ENCODE measurements at places on chromosomes 4 and X.

DNA sequence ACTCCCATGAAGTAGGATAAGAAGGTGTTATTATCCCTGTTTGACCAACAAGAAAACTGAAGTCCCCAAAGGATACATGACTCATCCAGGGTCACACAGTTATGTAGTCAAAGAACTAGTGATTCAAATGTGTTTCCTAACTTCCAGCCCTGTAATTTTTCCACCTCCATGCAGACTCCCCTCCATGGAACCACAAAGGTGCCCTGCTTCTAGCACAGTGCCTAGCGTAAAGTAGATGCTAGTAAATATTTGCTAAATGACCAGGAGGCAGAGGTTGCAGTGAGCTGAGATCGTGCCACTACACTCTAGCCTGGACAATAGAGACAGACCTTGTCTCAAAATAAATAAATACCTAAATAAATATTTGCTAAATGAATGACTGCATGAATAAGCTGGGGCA is 55.8 kb downstream of the FRMPD3 start:
- DNase-seq: no peak

GRCh38 chrX:46184749-46185148 is 360.5 kb downstream of the ZNF674 start:
- DNase-seq: no peak

GRCh38 chrX:103431316-103431715 is 55.0 kb downstream of the BEX3 start:
- no peak for DNase-seq

- DNase-seq: no peak
Measured at GRCh38 chr4:16122784-16123183, 39.0 kb upstream of the PROM1 start.

DNA sequence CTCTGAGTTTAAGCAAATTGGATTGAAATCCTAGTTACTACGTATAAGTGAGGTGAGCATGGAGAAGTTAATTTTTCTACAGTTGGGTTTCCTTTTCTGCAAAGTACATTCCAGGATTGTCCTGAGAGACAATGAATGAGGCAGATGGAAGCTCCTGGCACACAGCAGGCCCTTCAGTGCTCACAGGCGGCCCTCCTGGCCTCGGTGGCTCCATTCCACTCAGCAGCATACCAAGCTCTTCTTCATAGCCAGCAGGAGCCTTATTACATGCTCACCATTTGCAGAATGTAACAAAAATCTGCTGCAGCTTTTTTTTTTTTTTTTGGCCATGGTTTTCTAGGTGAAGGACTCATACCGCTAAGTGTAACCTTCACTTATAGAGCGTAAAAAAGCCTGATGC is 113.2 kb upstream of the FAM9B start:
- DNase-seq: no peak

GRCh38 chr4:81454499-81454898 is 17.2 kb downstream of the RASGEF1B start:
- no peak for DNase-seq

DNA sequence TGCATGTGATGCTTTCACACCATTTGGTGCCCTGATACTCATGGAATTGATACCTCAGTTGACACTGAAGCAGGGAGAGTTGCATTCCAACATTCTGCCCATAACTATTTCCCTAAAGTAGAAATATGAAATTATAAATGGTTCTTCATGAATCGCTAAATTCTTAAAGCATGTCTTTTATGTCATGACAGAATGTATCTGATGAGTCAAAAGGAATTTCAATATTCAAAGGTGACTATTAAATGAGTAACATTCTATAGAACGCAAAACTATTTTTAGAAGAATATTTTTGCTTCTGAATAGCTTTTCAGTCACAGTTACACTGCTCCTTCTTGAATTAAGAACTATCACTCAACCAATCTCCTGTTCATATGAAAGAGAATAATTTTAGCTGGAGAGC is 152.8 kb downstream of the ADGRA3 start:
- DNase-seq: no peak

DNA sequence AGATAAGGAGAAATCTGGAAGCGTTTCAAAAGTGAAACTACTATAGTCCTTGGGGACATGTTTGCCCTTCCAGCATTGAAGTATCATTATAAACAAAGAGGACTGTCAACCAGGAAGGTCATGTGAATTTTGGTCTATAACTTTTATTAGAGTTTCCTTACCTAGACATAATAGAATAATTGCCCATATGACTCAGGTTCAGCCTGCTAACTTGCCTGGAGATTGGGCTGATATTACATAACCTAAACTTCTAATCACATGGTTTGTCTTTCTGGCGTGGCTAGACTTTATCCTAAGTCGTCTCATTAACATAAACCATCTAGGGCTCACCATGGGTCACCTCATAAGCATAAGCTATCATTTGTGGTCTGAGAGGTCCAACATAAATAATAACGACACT is 775.9 kb downstream of the CENPC start:
- no peak for DNase-seq

DNA sequence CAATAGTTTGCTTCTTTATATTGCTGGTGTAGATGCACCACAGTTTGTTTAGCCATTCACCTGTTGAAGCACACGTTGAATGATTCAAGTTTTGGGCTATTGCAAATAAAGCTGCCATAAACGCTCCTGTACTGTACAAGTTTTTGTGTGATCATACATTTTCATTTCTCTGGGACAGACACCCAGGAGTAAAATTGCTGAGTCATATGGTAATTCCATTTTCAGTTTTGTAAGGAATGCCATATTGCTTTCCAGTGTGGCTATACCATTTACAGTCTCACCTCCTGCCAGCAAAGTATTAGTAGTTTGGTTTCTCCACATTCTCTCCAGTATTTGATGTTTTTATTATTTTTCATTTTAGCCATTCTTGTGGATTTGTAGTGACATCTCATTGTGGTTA is 32.0 kb upstream of the CAPN6 start:
- no peak for DNase-seq

DNA sequence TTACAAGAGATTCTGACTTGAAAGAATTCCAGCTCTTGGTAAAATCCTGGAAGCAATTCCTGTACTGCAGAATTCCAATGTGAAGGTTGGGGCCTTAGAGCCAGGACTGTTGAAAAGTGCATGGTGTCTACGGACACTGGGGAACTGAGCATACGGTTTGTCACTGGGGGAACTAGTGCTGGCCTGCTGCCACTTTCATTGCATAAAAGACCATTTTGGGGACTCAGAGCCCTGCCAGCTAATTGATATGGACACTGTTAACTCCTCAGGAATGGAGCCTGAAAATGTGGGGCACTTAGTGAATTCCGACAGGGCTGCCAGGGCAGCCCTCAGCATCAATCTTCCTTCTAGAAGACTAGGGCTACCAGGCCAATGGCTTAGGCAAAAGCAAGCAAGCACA is 55.9 kb downstream of the AMOT start:
- no peak for DNase-seq

- DNase-seq: peak; percentile 26
Measured at GRCh38 chr4:74793757-74794381, 454 bp downstream of the BTC start.

DNA sequence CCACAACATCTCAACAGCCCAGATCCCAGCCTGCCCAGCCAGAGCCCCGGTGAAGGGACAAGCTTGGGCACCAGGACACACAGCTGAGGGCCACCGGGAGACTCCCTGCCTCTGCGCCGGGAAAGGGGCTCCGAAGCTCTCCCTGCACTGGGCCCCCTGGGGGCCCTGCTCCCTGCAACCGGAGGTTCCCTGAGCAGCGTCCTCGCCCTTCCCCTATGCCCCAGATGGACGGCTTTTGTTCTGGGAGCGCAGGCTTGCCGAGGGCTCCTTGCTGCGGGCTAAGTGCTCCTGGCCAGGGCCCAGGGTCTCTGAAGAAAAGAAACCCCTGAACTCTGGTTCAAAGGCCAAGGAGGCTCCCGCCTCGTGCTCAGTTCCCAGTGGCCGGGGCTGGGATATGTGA is 899 bp upstream of the ZFP92 start:
- peak; percentile 35 for DNase-seq

GRCh38 chr4:40055863-40056715 is 561 bp upstream of the N4BP2 start:
- peak; percentile 82 for DNase-seq

DNA sequence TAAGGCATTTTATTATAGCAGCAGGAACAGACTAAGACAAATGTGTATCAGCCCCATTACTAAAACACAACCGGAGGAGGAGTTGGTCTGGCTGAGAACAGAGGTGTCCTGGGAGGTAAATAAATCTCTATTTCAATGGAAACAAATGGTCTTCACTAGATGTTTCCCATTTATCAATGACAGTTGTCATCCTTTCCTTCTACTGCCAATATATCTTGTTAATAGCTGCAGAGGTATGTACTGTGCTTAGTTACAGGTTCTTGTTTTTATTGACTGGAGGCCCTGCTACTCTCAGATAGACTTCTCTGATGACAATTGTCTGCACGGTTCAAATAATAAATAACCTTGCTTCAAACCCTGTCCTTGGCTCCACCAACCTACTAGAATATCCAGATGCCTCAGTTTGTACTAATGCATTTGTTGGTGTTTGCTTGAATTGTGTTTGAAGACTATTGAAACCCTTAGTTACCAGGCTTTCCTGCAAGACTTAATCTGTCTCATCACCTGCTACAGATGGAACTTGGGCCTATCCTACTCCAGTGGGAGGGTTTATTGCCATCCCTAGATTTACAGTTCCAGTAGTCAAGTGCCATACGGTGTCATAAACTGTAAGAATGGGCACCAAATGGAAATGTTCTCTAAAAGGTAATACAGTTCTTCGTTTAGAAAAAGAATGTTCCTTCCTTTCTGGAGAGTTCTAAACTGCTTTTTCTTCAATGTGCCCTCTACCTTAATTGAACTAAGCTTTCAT is 29.8 kb upstream of the HPGDS start:
- no peak for DNase-seq

DNA sequence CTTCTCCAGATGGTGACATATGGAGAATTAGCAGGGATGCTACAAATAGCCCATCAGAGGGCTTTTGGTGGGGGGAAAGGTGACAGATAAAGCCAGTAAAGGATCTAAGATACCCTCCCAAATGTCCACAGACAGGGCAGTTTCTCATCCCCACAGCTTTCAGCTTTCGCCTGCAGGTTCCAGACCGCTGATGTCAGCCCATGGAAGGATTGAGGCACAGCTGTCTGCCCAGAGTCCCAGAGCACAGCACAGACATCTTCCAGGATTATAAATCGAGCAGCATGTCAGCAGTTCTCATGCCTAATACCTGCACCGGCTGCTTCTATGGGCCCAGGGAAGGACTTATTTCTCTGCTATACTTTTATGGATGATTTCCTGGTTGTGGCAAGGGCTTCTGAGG is 96.7 kb upstream of the MXRA5 start:
- peak; percentile 87 for DNase-seq

DNA sequence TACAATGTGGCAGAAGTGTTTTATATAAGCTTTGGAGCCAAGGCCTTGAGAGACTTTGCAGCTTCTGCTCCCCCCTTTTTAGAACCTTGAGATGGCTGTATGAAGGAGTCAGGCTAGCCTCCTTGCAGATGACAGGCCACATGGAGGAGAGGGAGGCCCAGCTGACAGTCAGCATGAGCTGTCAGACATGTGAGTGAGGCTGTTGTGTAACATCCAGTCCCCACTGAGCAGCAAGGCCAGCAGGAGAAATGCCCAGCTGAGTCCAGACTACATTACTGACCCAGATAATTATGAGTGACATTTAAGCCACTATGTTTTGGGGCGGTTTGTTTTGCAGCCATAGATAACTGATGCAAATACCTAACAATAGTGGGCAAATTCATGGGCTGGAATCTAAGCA is 515.3 kb upstream of the ARX start:
- no peak for DNase-seq

DNA sequence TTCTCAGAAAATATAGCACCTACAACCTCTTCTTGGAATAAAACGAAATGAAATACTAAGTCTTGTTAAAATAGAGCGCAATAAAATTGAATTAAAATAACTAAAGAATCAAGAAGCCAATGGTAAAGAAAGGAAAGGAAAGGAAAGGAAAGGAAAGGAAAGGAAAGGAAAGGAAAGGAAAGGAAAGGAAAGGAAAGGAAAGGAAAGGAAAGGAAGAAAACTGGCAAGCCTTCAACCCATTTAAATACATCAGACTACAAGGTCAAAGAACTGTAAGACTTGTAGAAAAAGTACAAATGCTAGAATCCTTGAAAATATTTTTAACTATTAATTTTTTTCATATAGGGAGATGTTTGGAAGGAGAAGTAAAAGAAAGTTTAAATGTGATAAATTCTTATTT is 372.1 kb downstream of the IQCM start:
- no peak for DNase-seq

GRCh38 chr4:134552063-134552462 is 350.5 kb upstream of the PABPC4L start:
- DNase-seq: no peak

GRCh38 chrX:41031256-41031967 is 53.8 kb upstream of the USP9X start:
- DNase-seq: no peak

DNA sequence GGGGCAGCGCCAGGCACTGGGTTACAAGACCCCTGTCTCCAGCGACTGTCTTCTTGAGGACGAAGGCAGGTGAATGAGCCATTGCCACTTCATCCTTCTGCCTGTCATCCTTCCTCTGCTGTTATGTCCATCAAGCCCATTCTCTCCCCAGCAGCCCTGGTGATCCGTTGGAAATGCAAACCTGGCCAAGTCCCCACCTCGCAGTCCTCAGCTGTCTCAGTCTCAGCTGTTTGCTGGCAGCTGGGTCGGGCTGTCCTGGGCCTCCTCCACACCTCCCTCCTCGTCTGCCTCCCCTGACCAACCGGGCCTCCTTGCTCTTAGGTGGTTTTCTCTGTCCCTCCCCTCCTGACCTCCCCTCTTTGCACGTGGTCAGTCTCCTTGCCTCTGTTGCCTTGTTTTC is 38.0 kb downstream of the PTTG2 start:
- DNase-seq: no peak

GRCh38 chr4:138291431-138291830 is 49.3 kb upstream of the SLC7A11 start:
- no peak for DNase-seq

DNA sequence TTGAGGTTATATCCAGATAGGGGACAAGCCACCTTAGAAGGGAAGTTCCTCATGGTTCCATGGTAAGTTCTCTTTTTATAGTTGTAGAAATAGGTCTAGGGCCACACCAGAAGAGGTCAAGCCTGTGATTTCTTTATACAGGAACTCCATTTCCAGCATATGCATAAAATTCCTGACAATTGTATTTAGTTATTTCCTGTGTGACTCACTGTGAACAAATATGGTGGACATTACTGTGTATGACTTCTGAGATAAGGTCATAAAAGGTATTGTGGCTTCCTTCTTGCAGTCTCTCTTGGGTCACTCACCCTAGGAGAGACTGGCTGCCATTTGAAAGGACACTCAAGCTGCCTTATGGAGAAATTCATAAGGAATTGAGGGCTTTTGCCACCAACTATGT is 2.2 kb upstream of the C4orf36 start:
- no peak for DNase-seq

- no peak for DNase-seq
Measured at GRCh38 chr4:40241941-40242340, 45.1 kb downstream of the RHOH start.

All from umbilical cord (tissue), 2 donors.